Ovary (tissue), 10 donors: ENCODE measurements at places on chromosomes 11 and 22. TPM values are rescaled to one million over a fixed set of nuclear protein-coding genes. Genes with fewer than 3 reads are reported as not detected.

Gene MS4A13
- not detected for total RNA-seq

Gene DDIAS
- total RNA-seq, result 0.69 TPM

Gene OR51B2
- total RNA-seq, result 0.35 TPM

Gene CARD18
- total RNA-seq, result not detected

Gene OR2AT4
- total RNA-seq, result not detected

Gene P4HA3
- total RNA-seq, result 2.2 TPM

Gene TUB
- total RNA-seq, result 10.5 TPM

Gene GSTP1
- 484 TPM for total RNA-seq

Gene RGL4
- not detected for total RNA-seq

Gene MRGPRX4
- not detected for total RNA-seq

Gene MS4A12
- not detected for total RNA-seq

Gene MS4A7
- 10.7 TPM for total RNA-seq

Gene CSRP3
- not detected for total RNA-seq

Gene SLC5A1
- 0.56 TPM for total RNA-seq

Gene ZNRF3
- total RNA-seq, result 19.0 TPM

Gene FERMT3
- 7.5 TPM for total RNA-seq

Gene HSPB2
- 8.1 TPM for total RNA-seq

Gene PKNOX2
- 33.4 TPM for total RNA-seq

Gene F2
- total RNA-seq, result 0.36 TPM

Gene MYRF
- 70.2 TPM for total RNA-seq

Gene LDLRAD3
- total RNA-seq, result 32.4 TPM

Gene TLCD5
- 5.6 TPM for total RNA-seq

Gene TRIM48
- not detected for total RNA-seq

Gene LIMK2
- total RNA-seq, result 30.2 TPM

Gene CYB5R2
- 17.6 TPM for total RNA-seq

Gene GRIK4
- total RNA-seq, result 5.4 TPM

Gene GLYAT
- not detected for total RNA-seq

Gene TMEM138
- 22.5 TPM for total RNA-seq

Gene LARGE2
- total RNA-seq, result 1.4 TPM
